ENCODE measurements at places on chromosomes 7 and 10.
A peak's percentile ranks its signal among the peaks of the same experiment; 100 is the strongest.

- DNase-seq = peak; percentile 63
Observed at GRCh38 chr7:11846361-11846955, 14.5 kb upstream of the THSD7A start.

- DNase-seq = peak; percentile 19
Observed at GRCh38 chr7:103989785-103990767, 618 bp upstream of the RELN start.

- DNase-seq = no peak
Observed at GRCh38 chr10:79382491-79382941, 35.2 kb downstream of the PPIF start.

DNA sequence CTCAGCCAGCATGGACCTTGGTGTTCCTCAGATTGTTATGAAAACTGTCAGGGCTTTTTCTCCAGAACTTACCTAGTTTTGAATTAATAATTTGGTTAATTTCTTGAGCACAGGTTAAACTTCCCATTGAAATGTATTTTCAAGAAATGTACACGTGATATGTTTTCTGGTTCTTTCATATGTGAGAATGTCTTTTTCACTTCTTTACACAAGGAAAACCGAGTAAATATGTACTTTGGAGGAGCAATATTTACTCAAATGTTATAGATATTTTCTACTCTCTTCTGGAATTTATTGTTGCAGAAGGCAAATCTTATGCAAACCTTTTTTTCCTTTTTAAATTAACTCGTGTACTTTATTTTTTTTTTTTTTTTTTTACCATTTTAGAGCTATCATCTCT is 134.3 kb downstream of the AHR start:
- DNase-seq = no peak

- DNase-seq = no peak
Observed at GRCh38 chr10:44341886-44342285, 43.0 kb downstream of the CXCL12 start.

GRCh38 chr10:35391153-35391953 is 55.0 kb downstream of the CCNY start:
- no peak for DNase-seq
